Effector CD4-positive, alpha-beta T cell (primary cell): ENCODE measurements at places on chromosomes 2 and 18.

- DNase-seq: no peak
Observed at GRCh38 chr2:86520153-86520552, 43.1 kb downstream of the CHMP3 start.

GRCh38 chr2:241274127-241274526 is 41.3 kb downstream of the HDLBP start:
- no peak for DNase-seq

DNA sequence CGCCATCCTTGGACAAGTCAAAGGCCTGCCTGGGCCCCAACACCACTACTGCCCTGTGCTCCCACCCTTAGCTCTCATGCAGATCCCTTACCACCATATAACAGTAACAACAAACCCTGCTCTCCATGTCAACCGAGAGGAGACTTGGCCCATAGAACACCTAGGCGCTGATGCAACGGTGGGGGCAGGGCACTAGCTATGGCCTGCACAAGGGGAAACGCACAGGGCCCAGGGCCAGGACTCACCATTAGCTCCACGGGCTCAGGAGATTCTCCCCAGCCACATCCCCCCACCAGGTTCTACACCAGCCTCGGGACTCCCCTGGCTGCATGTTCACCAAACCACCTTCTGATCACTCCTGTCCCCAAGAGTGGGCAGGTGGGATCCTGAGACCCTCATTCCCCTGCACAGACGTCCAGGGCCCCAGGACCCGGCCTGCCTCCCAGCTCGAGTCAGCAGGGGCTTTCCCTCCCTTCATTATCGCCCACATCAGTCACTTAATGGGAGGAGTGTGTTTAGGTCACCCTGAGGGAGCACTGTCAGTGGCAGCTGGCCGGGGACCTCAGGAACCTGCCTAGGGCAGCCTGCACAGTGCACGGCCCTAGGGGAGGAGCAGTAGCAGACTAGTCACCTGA is 29.3 kb downstream of the ANKMY1 start:
- DNase-seq: no peak

- no peak for DNase-seq
Observed at GRCh38 chr2:27863146-27863545, 27.0 kb downstream of the RBKS start.

- no peak for DNase-seq
Observed at GRCh38 chr2:38284971-38285370, 92.1 kb downstream of the ATL2 start.

DNA sequence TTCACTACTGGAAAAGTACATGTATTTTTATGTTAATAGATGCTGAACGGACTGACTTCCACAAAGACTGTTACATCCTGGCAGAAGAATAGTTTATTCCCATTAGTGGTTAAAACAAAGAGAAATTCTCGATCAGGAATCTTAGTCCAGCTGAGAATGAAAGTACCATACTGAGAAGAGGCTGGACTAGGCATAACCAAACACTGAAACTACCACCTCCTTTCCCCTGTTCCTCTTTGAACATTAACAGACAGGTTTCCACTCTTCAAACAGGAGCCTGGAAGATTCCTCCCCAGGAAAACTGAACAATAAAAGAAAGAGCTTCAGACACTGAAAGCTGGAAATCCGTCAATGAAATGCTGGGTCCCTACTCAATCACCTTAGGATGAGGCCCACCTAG is 25.8 kb downstream of the LDAH start:
- DNase-seq: no peak

DNA sequence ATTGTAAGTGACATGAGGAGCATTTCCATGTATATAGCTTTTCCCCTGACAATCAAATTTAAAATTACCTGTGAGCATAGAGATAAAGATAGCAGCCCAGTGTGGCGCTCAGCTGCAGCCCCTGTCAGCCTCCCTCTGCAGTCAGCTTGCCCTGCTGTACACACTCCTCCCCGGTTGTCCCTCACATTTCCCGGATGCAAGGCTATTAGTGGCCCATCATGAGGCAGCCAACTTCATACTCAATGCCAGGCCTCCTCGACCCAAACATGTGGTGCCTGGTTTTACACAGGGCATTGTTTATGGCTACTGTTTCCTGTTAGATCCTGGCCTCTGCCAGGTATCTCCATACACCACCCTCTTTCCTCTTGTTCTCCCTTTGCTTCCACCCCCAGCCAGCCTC is 116.1 kb upstream of the SH3BP4 start:
- no peak for DNase-seq

- DNase-seq: no peak
Observed at GRCh38 chr2:29009270-29009669, 28.2 kb downstream of the TOGARAM2 start.

DNA sequence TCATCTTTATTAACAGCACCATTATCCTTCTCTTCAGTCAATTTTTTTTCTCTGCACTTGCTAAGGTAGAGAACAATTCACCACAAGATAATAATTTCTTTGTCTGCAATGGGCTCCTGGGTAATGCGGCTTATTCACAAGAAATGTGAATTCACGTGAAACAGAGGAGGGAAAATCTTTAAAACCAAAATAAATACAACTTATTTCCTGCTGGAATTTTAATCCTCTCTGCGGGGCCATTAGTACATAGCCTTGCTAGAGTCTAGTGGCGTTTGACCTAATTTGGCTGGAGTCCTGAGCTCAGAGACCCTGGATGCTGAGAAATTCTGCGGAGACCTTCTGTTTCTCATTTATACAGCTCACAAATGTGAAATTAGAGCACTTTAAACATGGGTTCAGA is 319.3 kb upstream of the MMADHC start:
- DNase-seq: no peak

DNA sequence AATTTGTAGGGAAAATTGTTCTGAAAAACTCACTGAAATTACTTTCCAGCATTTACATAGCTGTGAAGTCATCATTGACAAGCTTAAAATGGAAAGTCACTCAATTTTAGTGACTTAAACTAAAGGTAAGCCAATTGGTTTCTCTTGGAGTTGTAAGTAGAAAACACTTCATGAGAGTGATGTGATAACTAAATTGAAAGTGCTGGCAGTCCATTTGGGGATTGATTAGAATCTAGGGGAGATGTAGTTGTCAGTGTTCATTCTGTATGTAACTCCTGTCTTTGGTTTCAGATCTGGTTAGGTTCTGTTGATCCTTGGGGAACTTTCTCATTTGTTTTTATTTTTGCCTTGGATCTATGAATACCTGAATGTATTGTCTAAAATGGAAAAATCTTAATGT is 53.8 kb downstream of the COX7A2L start:
- DNase-seq: no peak

DNA sequence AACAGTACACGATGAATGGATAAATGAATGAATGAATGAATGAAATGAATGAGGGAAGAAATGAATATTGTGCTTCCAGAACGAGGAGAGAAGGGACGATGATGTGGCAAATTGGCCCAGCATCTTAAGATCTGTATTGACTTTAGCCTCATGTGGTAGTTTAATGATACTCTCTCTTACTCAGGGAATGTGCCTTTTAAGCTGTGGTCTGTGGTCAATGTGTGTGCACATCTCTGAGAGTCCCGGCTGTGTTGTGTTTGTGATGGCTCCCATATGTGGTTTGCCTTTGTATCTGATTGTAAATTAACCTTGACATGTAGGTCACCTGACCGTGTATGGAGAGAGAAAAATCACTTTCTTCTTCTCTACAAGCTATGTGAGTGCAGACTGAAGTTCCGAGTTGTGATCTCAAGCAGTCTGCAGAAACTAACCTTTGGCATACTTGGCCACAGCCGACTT is 91.2 kb downstream of the NEDD4L start:
- DNase-seq: no peak

DNA sequence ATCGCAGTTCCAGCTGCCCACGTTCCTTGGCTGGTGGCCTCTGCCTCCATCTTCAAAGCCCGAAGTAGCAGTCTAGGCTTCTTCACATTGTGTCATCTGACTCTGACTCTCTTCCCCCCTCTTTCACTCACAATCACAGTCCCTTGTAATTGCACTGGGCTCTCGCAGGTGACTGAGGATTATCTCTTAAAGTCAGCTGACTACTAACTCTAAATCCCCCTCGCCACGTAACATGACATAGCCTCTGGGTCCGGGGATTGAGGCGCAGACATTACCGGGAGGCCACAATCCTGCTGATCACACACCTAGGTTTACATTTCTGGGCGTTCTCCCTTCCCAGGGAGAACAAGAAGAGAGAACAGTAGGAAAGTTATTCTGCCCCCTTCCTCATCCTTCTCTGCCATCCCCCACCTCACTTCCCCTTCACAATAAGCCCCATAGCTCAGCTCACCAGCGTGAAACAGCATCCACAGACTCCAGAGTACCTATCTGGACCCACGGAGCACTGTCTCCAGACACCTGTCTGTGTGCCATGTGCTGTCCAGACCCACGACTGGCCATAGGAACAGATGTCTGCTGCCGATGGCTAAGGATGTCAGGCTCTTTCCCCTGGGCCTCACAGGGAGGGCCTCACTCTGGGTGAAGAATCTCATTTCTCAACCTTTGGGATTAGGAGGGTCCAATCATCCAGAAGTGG is 64.3 kb upstream of the FZD7 start:
- no peak for DNase-seq

GRCh38 chr2:216652566-216652965 is 19.3 kb downstream of the IGFBP2 start:
- no peak for DNase-seq

- no peak for DNase-seq
Observed at GRCh38 chr2:137675584-137676327, 288.5 kb upstream of the HNMT start.

- DNase-seq: no peak
Observed at GRCh38 chr2:71716697-71717624, 263.6 kb downstream of the DYSF start.
